Astrocyte of the spinal cord (primary cell): ENCODE measurements at places on chromosomes 1 and 21.

DNA sequence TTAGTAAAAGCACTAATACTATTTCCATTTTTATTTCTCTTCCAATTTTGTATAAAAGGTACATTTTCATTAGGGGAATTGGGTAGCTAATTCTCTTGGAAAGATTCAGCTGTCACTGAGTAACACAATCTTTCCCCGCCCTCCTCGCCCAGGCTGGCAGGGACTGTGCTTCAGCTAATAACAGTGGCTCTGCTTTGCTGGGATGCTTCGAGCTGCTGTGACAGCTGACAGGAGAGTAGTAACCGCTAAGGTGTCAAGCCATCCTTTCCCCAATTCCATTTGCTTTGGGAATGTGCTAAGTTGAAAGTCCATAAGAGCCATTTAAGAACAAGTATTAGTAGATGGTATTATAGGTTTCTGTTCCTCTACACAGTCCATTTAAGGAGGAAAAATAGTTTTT, 106.7 kb upstream of the NRIP1 start:
- no peak for DNase-seq

DNA sequence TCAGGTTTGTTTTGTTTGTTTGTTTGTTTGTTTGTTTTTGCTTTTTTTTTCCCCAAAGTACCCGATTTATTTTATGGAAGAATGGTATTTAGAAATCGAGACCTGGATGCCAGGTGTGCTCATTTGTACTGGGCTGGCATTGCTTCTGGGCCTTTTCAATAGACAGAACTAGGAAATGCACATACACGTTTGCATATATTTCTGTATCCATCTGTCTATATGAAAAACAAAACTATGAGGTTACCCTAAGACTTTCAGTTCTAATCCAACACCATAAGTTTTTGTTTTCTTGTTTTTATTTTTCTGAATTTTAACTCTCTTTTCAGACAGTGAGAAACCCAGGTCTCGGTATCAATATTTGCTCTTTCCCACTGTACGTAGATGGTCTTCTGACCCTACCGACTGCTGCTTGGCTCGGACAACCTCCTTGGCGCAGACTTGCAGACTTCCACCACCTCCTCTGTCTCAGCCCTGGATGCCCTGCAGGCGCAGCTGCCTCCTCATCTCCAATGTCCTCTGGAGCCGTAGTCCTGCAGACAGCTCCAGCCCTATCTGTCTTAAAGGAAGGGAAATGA, 171.7 kb downstream of the NEK7 start:
- DNase-seq, result no peak

DNA sequence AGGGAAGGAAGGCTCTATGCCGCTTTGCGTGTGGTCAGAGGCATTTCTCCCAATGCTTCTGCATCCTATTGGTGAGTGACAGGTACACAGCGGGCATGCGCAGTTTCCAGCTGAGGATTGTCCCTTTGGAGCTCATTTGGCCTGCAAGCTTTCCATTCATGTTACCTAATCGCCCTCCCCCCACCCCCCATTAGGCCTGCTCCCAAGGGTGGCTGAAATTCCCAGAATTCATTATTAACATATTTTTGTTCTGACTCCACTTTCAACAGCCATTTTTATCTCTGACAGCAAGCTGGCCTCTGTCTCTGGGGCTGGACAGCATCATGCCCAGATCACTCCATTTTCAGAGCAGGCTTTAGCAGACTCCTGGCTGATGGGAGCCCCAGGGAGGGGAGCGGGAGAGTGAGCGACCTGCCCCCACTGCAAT, 25.6 kb downstream of the MIS18A start:
- no peak for DNase-seq

DNA sequence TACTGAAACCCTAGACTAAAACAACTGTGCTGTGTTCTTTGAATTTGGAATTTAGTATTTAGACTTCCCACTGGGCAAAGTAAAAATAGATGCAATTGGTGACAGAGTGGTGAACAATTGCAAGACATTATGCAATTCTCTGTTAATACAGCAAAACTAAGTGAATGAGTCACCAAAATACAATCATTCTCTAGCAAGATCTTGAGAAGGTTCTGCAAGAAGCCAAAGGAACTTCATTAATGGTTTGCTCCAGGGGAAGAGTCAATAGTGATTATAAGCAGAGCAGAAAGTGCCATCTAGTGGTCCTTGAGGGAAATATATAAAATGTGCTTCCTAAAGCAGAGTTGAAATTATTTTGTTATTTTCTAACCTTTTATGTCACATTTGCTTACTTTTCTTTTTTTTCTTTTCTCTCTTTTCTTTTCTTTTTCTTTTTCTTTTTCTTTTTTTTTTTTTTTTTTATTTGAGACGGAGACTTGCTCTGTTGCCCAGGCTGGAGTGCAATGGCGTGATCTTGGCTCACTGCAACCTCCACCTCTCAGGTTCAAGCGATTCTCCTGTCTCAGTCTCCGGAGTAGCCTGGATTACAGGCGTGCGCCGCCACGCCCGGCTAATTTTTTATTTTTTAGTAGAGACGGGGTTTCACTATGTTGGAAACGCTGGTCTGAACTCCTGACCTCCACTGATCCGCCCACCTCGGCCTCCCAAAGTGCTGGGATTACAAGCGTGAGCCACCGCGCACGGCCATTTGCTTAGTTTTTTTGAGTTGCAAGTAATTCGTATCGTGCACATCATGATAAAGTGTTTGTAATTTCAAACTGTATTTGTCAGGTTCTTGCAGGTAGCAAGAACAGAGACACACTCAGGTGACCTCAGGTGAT, 99.2 kb downstream of the CTH start:
- DNase-seq, result peak; percentile 96
